ENCODE measurements at places on chromosomes 12 and 14.

- no peak for DNase-seq
These were observed 476.3 kb downstream of the LRIG3 start for GRCh38 chr12:58443981-58444371.

- DNase-seq = no peak
These were observed 746.2 kb upstream of the USP15 start for GRCh38 chr12:61514016-61514415.

- no peak for DNase-seq
These were observed 175.1 kb downstream of the GRIP1 start for GRCh38 chr12:66503746-66504145.

GRCh38 chr14:81784084-81784483 lies 250.4 kb upstream of the SEL1L start:
- no peak for DNase-seq

DNA sequence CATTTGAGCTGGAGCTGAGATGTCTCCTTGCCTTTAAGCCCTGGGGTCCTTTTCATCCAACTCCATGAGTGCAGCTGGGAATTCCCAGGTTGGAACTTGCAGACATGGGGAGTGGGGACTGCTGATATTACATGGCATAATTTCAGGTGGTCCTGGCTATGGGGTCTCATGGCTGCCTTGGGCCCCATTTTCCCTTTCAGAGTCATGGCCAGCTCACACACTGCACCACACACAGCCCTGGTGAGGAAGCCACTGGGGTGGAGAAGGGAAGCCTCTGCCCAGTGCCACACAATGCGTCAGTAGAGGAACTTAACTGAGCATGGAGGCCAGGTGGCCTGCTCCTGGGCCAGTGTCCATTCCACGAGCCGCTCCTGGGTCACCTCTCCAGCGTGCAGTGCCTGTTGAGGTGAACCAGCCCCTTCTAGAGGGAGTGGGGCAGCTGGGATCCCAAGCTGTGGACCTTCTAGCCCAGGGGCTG lies 17.3 kb upstream of the KRT86 start:
- DNase-seq = no peak

- DNase-seq = peak; percentile 5
These were observed 107.0 kb downstream of the PTCSC3 start for GRCh38 chr14:36069535-36069900.

DNA sequence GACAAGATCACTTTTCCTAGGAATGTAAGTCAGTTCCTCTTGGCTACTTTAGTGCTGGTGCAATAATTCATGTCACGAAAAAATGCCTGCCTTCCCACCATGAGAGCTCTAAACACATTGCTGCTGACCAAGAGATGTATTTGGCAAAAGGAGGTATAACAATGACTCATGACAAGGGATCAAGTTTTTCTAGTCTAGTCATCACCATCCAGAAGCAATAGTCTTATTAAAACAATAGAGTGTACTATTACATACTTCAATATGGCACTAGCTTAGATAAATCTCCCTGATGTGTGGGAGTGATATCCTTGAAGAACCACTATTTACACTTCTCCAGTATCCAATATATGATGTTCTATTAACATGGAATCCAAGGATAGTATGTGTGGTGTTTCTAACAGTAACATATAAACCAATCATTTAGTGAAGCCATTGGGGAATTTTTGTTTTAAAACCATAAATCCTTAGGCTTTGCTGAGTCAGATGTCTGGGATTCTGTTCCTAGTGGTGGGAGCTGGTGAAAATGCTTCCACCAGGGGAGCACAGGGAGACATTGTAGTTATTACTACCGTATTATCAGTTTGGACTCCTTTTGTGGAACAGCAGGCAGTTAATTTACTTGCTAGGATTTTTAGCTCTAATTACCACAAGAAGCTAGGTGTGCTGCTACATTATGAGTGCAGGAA lies 1387.5 kb downstream of the LRFN5 start:
- no peak for DNase-seq

DNA sequence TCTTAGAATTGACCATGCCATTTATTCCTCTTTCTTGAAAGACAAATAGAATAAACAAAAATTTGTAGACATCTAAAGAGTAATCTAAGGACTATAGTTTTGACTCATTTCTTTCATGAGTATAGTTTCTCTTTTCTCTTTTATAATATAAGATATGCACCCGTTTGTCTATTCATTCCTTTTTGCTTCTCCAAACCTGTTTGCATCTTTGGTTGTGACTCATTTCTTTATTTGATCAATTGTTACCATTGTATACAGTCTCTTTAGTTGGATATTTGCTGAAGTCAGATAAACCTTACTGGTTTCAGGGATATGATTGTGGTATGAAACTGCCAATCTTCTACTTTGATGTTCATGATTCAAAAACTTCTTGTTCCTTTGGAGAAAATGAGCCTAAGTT lies 268.7 kb downstream of the FBXL14 start:
- DNase-seq = no peak

DNA sequence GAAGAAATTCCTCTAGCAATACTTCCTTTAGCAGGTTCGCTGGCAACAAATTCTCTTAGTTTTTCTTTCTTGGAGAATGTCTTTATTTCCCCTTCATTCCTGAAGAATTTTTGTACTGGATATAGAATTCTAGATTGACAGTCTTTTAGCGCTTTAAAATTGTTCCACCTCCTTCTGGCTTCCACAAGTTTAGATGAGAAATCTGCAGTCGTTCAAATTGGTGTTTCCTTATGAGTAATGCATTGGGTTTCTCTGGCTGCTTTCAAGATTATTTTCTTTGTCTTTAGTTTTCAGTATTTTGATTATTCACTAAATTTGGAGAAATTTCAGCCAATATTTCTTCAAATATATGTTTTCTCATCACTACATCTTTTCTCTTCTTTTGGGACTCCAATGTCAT lies 33.3 kb upstream of the FGF6 start:
- DNase-seq = no peak

- peak; percentile 83 for DNase-seq
These were observed at the start of gene BATF for GRCh38 chr14:75522224-75522982. TSS of gene BATF (plus strand) at chr14:75522469. CDS start at chr14:75522683, 214 bp downstream.

- DNase-seq = no peak
These were observed 13.3 kb upstream of the TMCC3 start for GRCh38 chr12:94663702-94664101.

DNA sequence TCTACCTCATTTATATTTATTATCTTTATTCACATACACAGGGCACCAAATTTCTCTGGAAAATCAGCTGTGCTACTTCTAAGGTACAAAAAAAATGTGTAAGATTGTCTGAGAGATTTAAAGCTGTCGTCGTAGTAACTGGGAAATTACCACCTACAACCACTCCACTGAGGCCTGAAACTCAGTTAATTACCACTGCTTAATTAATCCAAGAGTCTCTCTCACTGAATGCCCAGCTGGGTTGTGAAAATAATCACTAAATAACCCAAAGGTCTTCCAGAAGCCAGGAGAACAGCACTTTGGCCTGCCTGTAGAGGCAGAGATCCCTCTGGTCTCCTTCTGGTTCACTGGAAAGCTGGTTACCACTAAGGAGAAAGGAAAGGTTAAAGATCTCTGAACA lies 207.2 kb upstream of the TMPO start:
- no peak for DNase-seq

DNA sequence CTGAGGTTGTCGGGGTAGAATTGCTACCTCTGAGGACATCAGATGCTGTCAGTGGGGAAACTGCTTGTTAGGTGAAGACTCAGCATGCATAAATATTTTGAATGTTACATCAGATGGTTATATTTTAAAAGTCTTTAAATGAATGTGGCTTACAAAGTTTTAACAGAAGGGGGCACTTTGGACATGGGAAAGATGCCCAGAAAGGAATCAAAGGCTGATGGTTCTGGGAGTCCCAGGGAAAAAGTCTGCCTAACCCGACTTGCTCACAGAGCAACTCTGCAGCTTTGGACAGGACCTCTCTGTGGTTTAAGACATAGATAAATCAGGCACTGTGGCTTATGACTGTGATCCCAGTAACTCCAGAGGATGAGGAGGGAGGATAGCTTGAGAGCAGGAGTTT lies 474.9 kb downstream of the ATP23 start:
- no peak for DNase-seq

DNA sequence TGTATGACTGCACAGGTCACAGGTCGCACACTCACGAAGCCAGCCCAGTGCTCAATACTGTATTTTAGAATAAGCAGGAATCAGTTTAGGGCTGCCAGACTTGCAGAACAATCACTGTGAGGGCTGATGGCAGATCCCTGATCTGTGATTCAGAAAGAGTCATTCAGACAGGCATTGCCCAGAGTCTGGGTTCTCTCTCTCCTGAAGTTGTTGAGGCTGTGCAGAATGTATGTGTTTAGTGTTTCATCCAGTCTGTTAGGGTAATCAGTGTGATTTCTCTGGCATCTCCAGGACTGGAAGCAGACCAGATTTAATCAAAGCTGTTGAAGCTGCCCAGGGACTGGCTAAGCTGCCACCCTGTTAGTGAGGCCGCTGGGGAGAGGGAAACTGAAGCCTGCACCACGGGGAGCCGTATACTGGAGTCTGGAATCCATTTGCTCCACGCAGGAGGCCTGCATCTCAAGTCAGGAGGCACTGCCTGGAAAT lies 69.3 kb downstream of the ETV6 start:
- DNase-seq = no peak

DNA sequence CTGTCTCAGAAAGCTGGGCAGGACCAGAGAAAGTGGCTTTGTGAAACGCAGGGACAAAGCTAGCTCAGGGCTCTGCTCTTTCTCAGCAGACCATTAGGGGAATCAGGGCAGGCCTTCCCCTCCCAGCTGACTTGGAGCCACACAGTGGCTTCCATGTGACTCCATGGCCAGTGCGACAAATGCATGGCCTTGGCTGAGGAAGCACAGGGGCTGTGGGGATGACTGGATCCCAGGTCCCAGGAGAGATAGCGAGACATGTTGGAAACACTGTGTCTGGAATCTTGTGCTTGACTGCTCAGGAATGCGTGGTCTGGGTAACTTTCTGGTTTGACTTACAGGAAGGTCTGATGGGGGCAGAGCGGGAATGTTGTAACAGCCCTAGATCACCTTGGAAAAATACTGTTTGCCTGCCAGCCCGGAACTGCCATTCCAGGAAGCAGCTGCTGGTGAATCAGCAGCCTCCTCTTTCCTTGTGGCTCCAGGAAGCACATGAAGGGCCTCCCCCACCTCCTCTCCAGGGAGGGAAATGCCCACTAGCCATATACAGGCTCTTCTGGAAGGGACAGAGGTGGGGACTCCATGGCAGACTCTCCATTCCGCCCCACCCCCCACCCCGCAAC lies 133.5 kb upstream of the HIF1A start:
- no peak for DNase-seq

DNA sequence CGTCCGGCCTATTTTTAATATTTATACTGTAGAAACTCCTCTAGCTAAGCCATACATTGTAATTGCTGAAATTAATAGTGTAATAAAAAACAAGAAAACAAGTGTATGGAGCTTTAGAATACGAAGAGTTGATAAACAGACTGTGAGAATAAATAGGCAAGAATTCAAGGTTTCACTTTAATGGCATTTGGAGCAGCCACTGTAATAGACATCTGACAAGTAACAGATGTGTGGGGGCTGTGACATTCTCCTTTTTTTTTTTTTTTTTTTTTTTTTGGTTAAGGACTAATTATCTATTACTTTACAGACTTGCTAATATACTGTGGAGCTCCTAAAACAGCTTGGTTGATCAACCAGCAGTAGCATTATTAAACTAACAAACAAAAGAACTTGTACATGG lies 42.1 kb upstream of the CFAP54 start:
- DNase-seq = no peak

- no peak for DNase-seq
These were observed 6.6 kb upstream of the RAB3IP start for GRCh38 chr12:69732088-69732487.

DNA sequence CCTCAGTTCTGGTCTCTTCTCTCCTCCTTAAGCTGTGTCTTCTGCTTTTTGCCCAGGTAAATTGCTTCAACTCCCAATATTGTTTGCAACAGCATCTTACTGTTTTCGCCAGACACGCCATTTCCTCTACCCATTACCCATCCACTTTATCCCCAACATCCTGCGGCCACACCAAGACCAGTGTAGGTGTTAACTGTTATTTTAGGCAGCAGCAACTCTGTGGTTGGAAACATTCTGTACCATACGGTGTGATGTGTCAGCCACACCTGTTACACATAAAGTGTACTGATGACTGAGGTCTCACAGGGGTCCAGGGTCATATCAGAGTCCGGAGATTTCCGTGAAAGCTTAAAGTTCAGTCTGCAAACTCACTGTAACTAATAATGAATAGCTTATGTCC lies 21.8 kb upstream of the KLRD1 start:
- DNase-seq = no peak

GRCh38 chr12:125381373-125381772 lies 316.1 kb downstream of the AACS start:
- DNase-seq = no peak

- no peak for DNase-seq
These were observed 26.4 kb upstream of the STAB2 start for GRCh38 chr12:103560604-103561101.

DNA sequence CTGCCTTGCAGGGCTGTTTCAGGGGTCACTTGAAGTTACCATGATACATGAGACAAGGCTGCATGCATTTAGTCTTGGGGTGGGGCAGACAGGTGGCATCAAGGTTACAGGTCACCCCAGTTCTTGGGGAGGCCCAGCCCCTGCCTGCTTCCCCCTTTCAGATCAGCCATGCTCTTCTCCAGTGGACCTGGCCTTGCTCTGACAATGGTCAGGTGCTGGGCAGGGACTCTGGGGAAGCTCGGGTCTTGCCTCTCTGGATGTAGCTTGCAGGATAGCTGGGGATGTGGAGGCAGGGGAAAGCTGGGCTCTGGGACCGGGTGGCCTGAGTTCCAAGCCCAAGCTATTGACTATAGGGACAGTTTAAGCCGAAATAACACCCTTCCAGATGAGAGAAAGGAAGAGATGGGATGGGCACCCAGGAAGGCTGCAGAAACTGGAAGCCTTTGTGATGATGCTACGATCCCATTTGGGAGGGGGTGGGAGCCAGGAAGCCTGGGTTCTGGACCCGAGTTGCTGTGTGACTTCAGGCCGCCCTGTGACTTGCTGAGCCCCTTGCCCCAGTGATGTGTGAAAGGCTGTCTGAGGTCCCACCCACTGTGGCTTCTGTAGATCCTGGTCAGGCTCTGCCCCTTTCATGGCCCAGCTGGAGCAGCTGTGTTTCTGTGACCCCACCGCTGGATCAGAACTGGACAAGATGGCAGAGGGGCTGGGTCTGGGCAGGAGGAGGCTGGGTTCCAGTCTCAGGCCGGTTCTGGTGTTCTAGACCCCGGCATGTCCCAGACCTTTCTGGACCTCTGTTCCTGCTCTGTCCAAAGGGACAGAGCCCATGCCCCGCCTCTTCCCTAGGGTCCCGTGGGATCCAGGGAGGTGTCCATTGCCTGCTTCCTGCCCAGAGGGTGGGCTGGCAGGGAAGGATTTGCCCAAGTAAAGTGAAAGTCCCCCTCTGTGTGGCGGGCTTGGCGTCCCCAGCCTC lies 2.1 kb downstream of the TNFAIP2 start:
- no peak for DNase-seq

- DNase-seq = no peak
These were observed 503.9 kb downstream of the NELL2 start for GRCh38 chr12:44372259-44372658.

DNA sequence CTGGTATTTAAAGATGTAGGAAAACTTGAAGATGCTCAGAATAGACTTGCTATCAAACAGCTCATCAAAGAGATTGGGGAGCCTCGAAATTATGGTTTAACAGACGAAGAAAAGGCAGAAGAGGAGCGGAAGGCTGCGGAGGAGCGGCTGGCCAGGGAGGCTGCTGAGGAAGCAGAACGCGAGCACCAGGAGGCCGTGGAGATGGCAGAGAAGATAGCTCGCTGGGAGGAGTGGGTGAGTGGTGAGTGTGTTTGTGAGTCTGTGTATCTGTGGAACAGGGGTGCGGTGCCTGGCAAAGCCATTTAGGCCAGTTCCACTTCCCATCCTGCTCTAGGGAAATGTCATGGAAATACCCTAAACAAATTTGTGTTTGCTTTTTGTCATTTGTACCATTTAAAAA lies 19.2 kb upstream of the PAPOLA start:
- no peak for DNase-seq
